ENCODE measurements at places on chromosomes 7 and 10. TPM values are rescaled to one million over a fixed set of nuclear protein-coding genes. Genes with fewer than 3 reads are reported as not detected.

Gene METTL27
- 19.3 TPM for total RNA-seq

Gene RRP12
- 27.2 TPM for total RNA-seq

Gene SLC26A5
- total RNA-seq, result not detected

Gene CHN2
- total RNA-seq, result 13.4 TPM

Gene PAX4
- not detected for total RNA-seq

Gene DYDC2
- 0.99 TPM for total RNA-seq

Gene ABCC2
- total RNA-seq, result 9.1 TPM
